LoVo (cell line): ENCODE measurements at places on chromosomes 1 and 21.

DNA sequence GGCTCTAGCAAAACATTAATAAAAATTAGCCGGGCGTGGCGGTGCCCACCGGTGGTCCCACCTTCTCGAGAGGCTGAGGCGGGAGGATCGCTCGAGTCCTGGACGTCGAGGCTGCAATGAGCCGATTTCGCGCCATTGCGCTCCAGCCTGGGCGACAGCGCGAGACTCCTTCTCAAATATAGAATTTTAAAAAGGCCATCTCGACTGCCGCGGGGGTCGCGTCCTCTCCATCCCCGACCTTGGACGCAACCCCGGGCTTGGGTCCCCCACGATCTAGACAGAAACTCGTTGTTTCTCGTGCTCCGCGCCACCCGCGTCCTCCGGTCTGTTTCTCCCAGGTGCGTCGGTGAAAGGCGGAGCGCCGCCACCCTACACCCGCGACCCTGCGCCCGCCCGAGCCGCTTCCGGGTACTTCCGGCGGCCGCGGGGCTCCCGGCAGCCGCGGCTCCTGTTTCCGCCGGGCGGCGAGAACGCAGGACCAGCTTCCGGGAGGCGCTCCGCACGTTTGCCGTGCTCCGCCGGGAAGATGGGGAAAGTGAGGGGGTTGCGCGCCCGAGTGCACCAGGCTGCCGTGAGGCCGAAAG lies at the start of gene SLX9:
SLX9 (plus strand) TSS at position 498 of the 584 bp plus-strand sequence; CDS start at position 527, 29 bp downstream.
- DNase-seq = peak; percentile 90

DNA sequence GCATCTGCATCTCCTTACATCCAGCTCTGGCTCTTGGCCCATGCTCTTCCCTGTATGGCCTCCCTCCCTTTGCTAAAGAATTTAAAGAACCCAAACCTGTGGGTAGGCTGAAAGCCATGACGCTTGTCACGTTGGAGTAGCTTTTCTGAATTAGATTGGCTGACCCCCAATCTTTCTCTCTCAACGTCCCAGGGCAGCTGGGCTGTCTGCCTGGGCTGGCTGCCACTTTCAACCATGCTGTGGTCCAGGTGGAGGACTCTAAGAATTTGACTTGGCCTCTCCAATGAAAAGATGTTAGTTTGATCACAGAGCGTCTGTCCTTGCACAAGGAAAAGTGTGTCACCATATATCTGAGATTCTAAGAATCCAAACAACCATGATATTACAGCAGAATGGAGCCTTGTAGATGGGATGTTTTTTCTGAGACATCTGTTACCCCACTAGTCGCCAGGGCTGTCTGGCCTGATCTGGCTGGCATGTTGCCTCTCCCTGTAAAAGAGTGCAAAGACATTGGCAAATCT lies 6.5 kb upstream of the IGSF3 start:
- no peak for DNase-seq

GRCh38 chr1:119294722-119295121 lies 73.9 kb upstream of the HAO2 start:
- DNase-seq = no peak

GRCh38 chr1:27150183-27150582 lies 4.7 kb downstream of the SLC9A1 start:
- no peak for DNase-seq

DNA sequence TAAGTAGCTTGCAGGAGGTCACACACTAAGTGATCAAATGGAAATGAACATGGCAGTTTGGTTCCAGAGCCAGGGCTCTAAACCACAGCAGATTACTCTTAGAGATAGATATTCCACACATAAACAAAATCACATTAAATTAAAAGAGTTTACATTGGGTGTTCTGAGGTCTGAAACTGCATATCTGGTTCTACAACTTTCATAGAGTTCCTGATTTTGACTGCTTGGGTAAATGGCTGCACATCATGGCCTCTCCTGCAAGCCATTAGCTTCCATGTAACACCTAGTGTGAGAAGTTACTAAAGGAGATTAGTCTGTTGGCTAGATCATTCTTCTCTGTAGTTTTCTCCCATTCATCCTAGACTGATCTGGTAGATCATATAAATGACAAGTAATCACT lies 12.8 kb upstream of the XCL2 start:
- DNase-seq = no peak

DNA sequence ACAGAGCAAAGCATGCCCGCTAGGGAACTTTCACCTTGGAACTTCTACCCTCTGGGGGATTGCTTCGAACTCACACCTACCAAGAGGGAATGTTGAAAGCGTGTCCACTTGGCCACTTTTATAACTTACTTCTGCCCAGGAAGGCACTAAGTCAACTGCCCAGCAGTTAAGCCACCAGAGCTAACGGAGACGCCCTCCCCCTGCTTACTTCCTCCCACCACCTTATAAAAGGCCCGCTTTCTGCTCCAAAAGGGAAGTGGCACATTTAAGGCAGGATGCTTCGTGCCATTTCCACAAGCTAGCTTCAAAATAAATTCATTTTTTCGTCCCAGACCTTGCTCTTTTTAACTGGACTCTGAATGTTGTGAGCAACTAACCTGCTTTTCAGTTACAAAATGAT lies 3.2 kb upstream of the AK2 start:
- DNase-seq = no peak

DNA sequence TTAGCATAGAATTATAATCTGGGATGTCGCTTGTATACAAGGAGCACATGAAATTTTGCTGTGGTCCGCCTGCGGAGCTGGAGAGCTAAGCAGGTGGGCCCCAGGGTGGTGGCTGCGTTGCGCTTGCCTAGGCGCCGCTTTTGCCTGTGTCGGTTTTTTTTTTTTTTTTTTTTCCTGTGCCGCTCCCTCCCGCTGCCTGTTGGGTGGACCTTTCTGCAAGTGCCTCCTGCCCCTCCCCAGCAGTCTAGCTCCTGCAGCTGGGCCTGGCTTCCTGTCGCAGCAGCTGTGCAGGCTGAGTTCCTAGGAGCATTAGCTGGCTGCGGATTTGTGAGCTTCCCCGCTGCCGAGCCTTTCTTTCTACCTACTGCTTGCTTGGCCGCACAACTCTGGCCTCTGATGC lies 20.6 kb downstream of the PYHIN1 start:
- DNase-seq = no peak

DNA sequence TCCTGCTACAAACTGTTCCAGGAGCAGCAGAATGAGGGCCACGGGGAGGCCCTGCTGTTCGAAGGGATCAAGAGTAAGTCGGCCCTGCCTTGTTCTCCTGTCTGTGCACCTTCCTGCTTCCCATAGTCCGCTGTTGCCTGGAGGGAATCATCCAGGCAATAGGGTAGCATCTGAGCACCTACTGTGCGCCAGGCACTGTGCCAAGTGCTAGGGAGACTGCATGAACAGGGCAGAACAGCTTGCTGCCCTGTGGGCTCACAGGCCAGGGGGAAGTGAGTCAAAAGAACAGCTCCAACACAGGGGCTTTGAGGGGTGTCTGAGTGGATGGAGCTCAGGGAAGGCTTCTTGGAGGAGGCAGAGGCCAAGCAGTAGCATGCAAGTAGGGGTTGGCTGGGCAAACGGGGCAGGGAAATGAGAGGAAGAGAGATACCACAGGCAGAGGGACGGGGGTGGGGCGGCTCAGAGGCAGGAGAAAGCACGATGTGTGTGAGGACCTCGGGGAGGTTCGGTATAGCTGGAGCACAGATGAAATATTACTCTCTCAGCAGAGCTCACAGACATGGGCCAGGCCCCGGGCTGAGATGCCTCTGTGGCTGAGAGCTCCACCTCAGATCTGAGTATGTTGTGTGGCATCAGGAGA lies 15.5 kb upstream of the PADI6 start:
- DNase-seq = no peak

DNA sequence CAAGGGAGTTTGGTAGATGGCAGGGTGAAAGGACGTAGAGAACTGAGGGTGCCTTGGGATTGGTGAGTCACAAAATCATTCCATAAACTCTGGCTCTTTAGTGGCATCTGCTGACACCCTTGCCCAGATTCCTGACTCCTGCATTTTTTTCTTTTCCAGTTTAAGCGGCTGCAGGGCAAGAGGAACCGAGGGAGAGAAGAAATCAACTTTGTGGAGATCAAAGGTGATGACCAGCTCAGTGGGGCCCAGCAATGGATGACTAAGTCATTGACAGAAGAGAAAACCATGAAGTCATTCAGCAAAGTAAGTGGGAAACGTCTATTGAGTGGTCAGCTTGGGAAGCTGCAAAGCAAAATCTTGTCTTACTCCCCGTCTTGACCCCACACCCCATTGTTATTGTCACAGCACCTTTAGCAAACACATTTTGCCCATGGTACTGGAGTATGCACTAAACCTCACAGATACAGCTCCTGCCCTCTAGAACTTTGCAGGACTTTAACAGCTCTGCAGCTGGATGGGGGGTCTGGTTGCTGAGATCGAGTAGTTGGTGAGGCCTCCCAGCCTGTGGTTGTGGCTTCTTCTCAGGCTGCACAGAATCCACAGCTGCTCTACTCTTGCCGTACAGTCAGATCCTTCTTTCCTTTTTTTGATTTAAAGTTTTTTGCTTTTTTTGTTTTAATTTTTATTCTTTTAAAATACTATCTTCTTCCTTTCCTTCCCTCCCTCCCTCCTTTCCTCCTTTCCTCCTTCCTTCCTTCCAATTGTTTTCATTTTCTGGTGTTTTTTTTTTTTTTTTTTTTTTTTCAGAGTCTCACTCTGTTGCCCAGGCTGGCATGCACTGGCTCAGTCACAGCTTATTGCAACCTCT lies 21.9 kb downstream of the SH2D2A start:
- DNase-seq = no peak

DNA sequence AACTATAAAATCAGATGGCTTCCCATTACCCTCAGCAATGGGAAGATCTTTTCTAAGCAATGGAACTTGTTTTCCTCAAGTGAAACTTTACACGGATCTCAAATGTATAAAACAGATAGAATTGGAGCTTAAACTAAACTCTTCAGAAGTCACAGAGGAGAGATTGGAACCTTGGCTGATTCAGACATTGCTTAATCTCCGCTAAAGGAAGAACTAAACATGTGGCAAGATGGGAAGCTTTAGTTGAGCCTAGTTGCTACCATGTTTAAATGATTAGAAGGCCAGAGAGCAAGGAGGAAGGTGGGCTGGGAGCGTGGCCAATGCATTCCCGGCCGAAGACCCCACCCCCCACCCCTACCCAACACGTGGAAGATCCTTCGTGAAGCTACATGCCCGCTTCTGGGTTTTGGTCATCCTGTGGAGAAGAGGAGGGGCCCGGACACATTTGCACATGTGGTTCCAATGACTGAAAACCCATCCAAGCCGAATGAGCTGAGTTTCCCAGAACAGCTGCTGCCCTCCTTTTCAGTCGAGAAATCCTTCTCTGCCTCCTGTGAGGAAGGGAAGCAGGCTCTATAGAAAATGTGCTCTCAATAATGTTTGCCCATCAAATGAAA lies 164.3 kb downstream of the MIS18A start:
- no peak for DNase-seq

DNA sequence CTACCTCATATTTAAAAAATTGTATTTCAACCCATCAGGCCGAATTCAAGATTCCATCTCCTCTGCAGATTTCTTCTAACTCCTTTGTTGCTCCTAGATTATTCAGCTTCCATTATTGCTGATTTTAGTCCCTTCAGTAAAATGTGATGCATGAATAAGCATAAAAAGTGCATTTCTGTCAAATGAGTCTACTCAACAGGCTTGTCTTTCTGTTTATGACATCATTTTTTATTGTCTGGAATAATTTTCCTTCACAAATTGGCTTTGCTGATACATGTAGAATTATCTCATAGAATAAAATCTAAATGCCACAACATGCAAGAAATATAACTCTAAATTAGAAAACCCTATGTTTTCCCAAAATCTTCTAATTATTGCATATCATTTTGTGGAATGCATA lies 1.6 kb upstream of the OR2M5 start:
- DNase-seq = no peak
